ENCODE measurements at places on chromosomes 12 and 14. TPM values are rescaled to one million over a fixed set of nuclear protein-coding genes. Genes with fewer than 3 reads are reported as not detected.

GRCh38 chr12:76637807-76638206 lies 78.2 kb upstream of the OSBPL8 start:
- DNase-seq: no peak

DNA sequence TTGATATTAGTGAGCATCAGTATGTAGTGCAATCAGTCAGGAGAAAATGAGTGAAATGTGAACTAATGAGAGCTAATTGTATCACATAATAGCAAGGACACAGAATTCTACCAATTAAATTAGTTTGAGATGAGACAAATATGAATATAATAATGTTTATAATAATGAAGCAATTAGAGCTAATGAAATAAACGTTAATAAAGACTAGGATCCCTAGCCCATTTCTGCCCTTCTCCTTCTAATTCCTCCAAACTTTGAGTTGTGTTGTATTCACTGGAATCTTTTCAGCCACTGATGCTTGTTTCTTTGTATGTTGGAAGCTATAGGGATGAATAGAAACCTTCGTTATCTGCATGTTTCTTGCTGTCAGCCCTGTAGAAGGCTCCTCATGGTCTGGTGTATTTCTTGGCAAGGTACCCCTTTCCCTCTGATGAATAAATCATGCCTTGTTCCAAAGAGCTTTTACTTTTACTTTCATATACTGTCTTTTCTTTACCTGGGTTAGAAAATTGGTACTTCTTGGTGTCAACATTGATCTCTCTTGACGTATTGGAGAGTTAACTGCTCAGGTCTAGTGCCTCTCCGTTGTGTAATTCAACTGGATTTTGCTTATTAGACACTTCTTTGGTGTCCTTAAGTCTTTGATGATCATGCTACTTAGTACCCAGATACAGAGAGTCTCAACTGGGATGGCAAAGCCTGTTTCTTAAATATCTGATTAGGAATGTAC lies 154.8 kb downstream of the PTCSC3 start:
- no peak for DNase-seq

DNA sequence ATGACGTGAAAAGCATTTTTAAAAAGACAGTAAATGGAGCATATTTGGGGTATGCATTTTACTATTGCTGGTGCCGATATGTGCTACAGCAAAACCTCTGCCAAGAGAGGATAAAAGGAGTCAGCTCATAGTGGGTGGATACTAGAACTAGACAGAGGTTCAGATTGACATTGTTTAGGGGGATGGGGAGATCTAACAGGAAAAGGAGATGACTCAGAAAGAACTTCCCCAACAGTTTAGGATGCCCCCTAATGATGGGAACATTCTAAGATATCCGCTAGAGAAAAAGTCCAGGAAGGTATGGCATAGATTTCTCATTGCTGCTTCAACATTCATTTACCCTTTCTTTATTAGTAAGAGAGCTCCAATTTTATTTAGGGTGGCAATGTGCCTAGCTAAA lies 110.5 kb upstream of the CLEC14A start:
- no peak for DNase-seq

- DNase-seq: no peak
Measured at GRCh38 chr12:112112409-112113133, 4.0 kb upstream of the NAA25 start.

DNA sequence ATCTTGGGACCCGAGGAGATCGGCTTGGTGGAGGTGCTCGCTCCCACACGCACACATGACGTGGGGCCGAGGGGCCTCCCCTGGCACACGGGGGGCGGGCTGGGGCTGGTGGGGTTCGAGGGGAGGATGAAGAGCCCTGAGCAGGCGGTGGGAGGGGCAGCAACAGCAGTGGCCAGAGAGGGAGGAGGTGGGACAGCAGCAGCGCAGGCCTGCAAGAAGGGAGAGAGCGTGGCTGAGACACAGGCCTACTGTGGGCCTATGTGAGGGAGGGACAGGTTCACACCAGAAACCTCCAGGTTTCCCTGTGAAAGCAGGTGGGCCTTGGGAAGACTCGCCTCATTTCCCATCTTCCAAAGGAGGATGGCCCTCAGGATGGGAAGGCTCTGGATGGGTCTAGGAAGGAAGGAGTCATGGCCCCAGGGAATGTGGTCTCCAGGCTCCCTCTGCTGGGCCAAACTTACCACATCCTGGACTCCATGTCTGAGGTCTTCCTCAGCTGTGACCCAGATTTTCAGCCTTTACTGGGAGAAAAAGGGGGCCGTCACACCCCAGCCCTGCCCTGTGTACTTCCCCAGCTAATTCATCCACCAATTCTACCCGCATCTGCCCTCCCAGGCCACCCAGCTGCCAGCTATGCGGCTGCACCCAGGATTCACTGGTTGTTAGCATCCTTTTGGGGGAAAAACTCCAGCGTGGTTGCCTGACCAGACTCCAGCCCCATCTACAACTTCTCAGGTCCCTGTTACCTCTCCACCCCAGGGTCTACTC lies 2.8 kb downstream of the PIANP start:
- peak; percentile 63 for DNase-seq

DNA sequence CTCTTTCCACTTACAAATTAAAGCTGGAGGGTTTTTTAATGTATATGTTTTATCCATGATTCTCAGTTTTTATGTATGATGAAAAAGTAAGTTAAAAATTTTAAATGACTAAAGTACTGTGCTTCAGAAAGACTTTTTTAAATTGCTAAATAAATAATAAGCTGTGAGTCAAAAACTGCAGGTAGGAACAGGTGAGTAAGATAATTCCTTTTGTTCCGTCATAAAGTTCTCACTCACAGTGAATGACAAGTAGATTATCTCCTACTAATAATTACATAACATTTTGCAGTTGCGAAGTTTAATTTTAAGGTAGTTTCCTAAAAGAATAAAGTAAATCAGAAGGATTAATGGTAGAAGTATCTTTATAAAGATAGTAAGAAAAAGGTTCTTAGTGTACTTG lies 78.0 kb downstream of the PRKCH start:
- DNase-seq: no peak

GRCh38 chr12:1592444-1593173 lies 1.8 kb downstream of the FBXL14 start:
- peak; percentile 48 for DNase-seq

DNA sequence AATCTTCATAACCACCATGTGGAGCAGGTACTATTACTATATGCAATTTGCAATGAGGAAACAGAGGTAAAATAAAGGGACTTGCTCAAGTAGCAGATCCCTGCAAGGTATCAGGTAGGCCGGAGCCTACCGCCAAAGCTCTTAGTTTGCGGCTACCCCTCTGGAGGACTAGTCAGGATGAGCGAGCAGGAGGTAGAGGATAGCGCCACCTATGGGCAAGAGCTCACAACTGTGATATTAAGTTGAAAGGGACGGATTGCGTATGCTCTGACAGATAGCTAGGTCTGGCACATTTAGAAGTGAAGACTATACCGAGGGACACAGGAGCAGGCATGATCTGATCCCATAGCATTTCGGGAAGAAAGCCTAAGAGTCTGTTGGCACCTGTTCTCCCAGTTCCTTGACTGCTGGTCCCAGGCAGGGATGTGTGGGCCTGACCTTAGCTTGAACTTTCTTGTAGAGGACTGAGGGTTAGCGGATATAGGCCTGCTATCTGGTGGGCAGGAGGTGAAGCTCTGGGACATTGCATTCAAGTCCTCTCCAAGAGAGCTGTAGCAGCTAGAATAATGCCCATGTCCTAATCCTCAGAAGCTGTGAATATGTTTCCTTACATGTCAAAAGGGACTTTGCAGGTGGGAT lies 48.0 kb downstream of the SLC17A8 start:
- peak; percentile 58 for DNase-seq

- DNase-seq: no peak
Measured at GRCh38 chr12:12086973-12087692, 16.4 kb downstream of the BCL2L14 start.

- no peak for DNase-seq
Measured at GRCh38 chr14:61034416-61035120, 53.5 kb downstream of the SLC38A6 start.

DNA sequence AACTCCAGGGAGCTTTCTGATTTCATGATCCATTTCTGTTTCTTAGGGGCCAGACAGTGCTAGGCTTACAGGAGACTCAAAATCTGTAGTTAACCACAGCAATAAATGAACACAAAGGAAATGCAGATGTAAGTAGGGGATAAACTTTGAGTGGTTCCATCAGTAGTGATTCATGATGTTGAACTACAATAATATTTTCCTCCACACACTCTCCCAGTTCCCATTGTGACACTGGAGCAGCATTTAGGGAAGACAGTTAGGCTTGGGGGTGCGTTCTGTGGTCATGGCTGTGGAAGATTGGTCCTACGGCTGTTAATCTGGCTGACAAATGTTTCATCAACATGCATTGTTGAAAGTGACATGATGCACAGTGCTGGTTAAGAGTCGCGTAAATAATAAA lies 66.9 kb downstream of the HMGA2 start:
- no peak for DNase-seq

- DNase-seq: peak; percentile 65
Measured at GRCh38 chr14:72024043-72024407, 91.8 kb downstream of the RGS6 start.

DNA sequence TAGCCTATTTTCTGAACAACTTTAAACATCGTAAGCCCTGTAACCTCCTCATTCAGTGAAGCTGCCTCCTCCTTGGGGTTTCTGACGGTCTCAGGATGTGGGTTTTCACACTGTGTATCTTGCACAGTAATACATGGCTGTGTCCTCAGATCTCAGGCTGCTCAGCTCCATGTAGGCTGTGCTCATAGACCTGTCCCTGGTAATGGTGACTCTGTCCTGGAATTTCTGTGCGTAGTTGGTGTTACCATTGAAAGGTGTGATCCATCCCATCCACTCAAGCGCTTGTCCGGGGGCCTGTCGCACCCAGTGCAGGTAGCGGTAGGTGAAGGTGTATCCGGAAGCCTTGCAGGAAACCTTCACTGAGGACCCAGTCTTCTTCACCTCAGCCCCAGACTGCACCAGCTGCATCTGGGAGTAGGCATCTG lies 980.5 kb downstream of the TMEM121 start:
- no peak for DNase-seq

- no peak for DNase-seq
Measured at GRCh38 chr12:96493106-96493505, 3.7 kb downstream of the CFAP54 start.

DNA sequence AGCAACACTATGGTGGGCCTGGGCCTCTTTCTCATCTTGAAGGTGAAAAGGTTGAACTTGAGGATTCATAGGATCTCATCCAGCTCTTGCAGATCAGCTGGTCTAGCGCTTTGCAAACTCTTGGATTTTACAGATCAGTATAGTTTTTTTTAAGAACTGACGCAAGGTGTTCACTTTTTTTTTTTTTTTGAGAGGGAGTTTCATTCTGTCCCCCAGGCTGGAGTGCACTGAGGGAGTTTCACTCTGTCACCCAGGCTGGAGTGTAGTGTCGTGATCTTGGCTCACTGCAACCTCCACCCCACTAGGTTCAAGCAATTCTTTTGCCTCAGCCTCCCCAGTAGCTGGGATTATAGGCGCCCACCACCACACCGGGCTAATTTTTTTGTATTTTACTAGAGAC lies 20.4 kb upstream of the LGMN start:
- no peak for DNase-seq

DNA sequence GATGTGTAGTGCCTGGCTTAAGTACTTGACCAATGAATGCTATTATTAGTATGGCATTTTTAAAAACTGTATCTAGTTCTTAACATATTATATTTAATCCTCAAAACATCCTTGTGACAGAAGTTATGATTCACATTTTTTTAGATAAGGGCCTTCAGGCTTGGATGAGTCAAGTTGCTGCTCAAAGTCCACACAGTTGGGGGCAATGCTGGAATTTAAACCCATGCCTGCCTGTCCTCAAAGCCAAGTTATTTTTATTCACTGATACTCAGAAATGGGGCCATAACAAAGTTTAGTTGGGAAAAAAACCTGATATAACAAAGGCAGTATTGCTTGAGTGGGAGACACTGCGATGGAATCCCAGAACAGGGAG lies 50.6 kb downstream of the RFX4 start:
- peak; percentile 41 for DNase-seq

DNA sequence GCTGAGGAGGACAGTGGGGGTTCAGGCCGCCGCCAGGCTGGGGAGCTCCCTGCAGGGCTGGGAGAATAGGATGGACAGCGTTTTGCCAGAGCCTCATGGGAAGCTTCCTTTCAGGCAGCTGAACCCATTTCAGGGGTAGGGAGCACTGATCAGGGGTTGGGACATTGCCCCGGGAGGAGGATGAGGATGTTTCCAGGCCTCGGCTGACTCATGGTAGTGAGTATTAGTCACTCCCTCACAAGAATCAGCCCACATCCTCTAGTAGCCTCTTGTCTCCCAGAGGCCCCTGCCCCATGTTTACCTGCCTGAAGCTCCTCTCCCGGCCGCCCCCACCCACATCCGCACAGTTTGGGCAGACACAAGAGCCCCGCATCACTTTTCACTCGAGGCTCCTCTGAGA lies 89.8 kb downstream of the ZFP36L1 start:
- no peak for DNase-seq

GRCh38 chr14:94960285-94961001 lies 190.5 kb upstream of the GSC start:
- no peak for DNase-seq

DNA sequence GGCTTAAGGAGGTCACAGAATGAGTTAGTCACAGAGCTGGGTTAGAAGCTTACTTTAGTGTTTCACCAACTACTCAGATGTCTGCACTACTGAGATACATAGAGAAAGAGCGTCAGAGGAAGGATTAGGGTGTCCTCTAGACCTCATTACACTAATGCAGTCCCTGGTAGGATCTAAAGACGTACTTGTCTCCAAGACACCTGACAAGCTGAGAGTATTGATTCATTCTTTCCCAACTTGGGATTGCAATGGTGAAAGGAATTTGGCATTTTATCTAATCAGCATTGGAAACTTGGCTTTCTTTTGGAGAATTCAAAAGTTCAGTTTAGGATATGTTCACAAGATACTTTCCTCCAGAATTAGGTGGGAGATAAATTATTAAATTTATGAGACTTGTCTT lies 402.1 kb downstream of the ZFP36L1 start:
- DNase-seq: no peak

DNA sequence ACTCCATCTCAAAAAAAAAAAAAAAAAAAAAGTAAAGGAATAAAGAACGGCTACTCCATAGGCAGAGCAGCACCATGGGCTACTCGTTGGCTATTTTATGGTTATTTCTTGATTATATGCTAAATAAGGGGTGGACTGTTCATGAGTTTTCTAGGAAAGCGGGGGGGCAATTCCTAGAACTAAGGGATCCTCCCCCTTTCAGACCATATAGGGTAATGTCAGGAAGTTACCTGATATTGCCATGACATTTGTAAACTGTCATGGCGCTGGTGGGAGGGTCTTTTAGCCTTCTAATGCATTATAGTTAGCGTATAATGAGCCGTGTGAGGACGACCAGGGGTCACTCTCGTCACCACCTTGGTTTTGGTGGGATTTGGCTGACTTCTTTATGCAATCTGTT lies 142.3 kb downstream of the GLT1D1 start:
- DNase-seq: no peak

GRCh38 chr14:23696701-23697239 lies 60.6 kb downstream of the DHRS2 start:
- DNase-seq: no peak

Gene NEK9
- total RNA-seq: 21.1 TPM

Gene ACACB
- 9.3 TPM for total RNA-seq

Gene CD69
- total RNA-seq: 0.07 TPM

Gene SSPN
- 4.1 TPM for total RNA-seq

Gene TAS2R19
- 7.4 TPM for total RNA-seq

Gene SLC10A1
- 1.7 TPM for total RNA-seq

All from hepatocyte (in vitro differentiated cells).